Activated naive CD4-positive, alpha-beta T cell treated with anti-CD3 and anti-CD28 coated beads, Interleukin-2, amount 50 U/mL, for 72 hours (primary cell): ENCODE measurements at places on chromosomes 13 and 19. TPM values are rescaled to one million over a fixed set of nuclear protein-coding genes. Genes with fewer than 3 reads are reported as not detected.
A peak's percentile ranks its signal among the peaks of the same experiment; 100 is the strongest.

GRCh38 chr13:73194310-73194709 lies 135.5 kb downstream of the KLF5 start:
- no peak for DNase-seq

DNA sequence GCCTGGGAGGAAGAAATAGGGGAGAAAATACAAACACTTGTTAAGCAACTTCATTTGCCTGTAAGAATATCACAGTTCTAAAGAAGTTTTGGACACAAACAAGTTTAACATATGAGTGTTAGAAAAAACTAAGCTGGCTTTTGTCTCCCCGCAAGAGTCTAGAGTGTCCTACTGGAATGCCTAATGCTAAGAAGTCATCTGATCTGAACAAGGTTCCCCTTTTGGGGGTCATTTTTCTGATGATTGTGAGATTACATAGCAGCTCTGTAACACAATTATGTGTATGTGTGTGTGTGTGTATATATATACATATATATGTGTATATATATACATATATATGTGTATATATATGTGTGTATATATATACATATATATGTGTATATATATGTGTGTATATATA lies 12.7 kb downstream of the DNMT1 start:
- no peak for DNase-seq

- DNase-seq = no peak
These were observed 10.8 kb upstream of the RANBP3 start for GRCh38 chr19:5988517-5989387.

CYP2F1 gene
- not detected for total RNA-seq

- no peak for DNase-seq
These were observed 51.6 kb downstream of the MPHOSPH8 start for GRCh38 chr13:19685034-19685433.

DNA sequence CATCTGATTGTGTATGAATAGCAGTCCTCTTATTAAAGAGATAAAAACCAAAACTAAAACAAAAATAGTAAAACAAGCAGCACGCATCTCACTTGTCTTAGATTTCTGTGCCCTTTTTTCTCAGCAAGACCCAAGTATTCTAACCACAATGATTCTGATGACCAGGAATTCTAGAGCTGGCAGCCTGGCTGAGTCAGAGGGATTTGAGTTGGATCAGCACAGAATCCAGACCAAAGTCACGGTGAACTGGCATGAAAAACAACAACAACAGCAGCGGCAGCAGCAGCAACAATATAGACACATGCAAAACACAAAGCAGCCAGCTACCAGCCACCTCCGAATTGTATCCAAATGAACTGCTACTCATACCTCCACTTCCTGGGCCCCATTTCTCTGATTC lies 360.5 kb downstream of the KCNRG start:
- no peak for DNase-seq

- peak; percentile 99 for DNase-seq
These were observed at the start of gene JUNB for GRCh38 chr19:12791345-12792050. Gene JUNB (plus strand): TSS chr19:12791486. CDS start chr19:12791772, 286 bp downstream.

ZNF835 gene
- total RNA-seq = 1.7 TPM

DNA sequence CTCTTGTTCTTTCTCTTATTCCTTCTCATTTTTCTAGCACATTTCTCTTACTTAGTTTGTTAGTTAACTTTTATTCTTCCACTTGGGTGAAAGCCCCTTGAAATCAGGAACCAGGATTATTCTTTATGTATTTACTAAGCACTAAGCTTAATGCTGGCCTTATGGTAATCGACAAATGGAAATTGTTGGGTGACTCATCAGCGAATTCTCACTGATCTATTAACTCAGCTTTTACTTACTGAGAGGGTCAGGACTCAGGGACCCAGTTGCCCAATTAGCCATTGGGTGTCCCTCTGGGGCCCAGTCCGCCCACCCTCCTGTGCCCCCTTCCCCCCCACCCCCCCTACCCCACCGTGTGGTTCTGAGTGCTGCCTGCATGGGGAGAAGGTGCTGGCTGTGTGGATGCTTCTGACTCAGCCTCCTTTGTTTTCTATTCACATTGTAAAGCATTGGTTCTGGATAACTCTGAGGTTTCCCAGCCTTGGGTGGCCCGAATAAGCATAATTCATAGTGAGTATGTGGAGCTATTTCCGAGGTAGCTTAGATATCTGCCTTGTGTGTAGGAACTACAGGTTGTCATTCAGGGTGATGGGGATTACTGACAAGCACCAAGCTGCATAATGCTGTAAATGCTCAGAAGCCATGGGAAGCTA lies 240.9 kb downstream of the FGF9 start:
- no peak for DNase-seq

DNA sequence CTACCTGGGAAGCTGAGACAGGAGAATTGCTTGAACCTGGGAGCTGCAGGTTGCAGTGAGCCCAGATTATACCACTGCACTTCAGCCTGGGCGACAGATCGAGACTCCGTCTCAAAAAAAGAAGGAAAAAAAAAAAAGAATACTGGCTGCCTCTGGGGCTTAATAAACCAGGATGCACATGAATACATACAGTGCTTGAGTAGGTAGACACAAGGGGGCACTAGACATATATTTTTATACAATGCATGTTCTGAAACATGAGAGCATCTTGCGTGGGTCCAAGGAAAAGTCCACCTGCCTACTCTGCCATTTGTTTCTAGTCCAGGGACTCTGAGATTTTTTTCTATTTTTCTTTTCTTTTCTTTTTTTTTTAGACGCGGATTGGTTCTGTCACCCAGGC lies 31.2 kb downstream of the KEAP1 start:
- no peak for DNase-seq
